NCI-H345 (cell line): ENCODE measurements at places on chromosomes 7 and 10.
A peak's percentile ranks its signal among the peaks of the same experiment; 100 is the strongest.

DNA sequence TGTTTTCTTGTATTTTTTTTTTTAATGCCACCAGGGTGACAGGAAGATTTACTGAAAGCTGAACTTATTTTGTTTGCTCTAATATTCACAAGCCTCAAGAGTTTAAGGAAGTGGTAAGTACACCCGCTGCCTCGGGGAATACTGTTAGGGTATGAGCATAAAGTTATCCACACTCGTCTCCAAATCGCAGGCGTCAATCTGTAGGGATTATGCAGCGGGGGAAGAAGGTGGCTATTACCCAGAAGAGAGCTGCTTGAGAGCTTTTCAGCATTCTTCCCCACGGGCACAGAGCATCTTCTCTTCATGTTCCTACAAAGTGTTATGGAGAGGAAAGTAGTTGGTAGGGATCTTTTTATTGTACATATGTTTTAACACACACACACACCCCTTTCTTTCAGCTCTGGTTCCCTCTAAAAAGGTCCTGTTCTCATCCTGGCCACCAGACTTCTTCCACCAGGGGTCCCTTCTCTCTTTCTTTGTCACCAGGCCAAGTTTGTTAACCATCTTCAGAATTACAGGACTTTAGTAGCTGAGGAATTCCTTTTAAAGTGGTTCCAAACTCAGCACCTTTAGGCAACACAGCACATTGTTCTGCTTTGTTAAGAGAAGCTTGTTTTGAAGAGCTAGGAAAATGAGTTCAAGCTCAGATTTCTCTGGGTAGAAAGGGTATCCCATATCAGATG lies 411.6 kb upstream of the GALNT17 start:
- no peak for DNase-seq

- DNase-seq, result no peak
These were observed 172.9 kb downstream of the TMEM26 start for GRCh38 chr10:61280303-61280702.

- DNase-seq, result no peak
These were observed 27.7 kb downstream of the C1QL3 start for GRCh38 chr10:16493884-16494536.

GRCh38 chr10:11687357-11687771 lies 54.8 kb upstream of the ECHDC3 start:
- DNase-seq, result no peak

DNA sequence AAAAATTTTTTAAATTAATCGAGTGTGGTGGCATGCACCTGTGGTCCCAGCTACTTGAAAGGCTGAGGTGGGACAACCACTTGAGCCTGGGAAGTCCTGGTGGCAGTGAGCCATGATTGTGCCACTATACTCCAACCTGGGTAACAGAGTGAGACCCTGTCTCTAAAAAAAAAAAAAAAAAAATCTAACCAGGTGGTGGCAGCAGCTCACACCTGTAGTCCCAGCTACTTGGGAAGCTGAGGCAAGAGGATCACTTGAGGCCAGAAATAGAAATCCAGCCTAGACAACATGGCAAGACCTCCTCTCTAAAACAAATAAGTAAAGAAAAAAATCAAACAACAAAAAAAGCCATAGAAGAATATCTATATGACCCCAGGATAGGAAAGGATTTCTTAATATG lies 3.6 kb upstream of the MYOF start:
- DNase-seq, result peak; percentile 9

- no peak for DNase-seq
These were observed 7.7 kb downstream of the KCNMA1 start for GRCh38 chr10:77629775-77630506.

GRCh38 chr7:5237286-5237685 lies 45.5 kb upstream of the SLC29A4 start:
- no peak for DNase-seq

- DNase-seq, result no peak
These were observed 306.2 kb downstream of the GPR37 start for GRCh38 chr7:124459101-124460055.

GRCh38 chr7:86137343-86137742 lies 506.4 kb upstream of the GRM3 start:
- no peak for DNase-seq

DNA sequence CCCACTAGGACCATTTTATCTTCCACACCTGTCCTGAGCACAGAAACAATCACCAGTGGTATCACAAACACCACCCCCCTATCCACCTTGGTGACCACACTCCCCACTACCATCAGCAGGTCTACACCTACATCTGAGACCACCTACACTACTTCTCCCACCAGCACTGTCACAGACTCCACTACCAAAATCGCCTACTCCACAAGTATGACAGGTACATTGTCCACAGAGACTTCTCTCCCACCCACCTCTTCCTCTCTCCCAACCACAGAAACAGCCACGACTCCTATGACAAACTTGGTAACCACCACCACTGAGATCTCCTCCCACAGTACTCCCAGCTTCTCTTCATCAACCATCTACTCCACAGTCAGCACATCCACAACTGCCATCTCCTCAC lies 3.3 kb downstream of the MUC3A start:
- no peak for DNase-seq

DNA sequence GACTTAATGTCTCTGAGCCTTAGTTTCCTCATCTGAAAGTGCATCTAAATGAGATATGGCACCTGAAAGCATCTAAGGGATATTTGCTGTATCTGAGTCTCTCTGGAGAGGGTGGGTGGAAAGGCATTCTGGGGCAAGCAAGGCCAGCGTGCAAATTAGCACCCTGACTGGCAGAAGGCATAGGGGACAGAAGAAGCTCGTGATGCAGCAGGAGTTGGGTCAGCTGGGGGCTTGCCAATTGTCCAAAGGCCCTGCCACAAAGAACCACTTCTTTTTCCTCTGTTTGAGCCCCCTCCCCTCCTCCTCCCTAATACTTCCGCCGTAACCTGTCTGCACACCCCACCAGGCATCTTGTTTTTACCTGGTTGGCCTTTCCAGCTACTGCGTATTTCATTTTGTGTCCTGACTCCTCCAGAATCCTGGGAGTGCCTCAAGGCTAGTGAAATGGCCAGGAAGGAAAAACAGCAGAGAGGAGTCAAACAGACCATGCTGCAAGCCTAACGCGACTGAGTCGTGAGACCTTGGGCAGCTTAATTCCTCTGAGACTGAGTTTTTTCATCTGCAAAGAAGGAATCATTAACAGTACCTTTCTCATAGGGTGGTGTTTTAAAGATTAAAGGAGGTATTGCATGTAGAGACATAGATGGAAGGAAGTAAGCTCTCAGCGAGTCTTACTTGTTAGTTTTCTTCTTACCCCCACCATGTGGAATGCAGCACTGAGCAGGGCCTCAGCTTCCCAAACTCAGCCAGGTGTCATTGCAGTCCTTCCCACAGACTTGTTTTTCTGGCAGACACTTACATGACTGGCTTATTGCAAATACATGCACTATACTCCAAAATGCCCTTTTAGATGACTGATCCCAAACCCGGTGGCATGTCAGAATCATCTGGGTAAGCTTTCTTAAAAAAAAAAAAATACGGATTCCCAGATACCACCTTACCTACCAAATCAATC lies 49.1 kb upstream of the MXI1 start:
- DNase-seq, result no peak

DNA sequence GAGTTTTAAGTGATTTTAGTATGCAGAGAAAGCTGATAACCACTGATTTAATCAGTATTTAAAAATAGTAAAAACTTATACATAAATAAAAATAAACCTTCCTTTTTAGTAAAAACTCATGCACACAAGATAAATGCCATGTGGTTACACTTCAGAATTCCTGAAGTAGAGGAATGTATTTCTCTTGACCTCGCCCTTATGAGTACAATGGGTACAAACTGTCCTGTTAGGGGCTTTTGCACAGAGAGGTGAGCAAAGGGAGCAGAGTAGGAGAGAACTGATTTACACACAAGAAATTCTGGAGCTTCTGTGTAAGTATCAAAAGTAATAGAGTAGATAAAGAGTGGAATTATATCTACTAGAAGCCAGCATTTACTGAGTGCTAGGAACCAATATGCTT lies 279.6 kb downstream of the PPP1R3A start:
- no peak for DNase-seq
